Activated CD4-positive, alpha-beta T cell treated with anti-CD3 and anti-CD28 coated beads for 1 hour (primary cell): ENCODE measurements at places on chromosomes 5 and 9.

DNA sequence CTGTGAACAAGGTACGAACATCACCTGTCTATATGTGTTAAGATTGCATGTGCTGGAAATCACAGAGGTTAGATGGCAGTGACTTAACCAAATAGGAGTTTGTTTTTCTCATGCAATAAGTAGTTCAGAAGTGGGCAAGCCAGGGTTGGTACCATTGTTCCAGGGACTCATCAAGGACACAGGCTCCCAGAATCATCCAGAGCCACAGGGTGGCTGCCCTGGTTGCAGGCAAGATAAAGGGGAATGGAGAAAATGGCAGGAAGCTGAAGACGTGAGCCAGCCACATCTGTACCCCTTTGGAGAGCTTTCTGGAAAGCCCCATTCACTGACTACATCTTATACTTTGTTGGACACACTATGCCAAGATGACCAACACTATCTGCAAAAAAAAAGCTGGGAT is 126.0 kb upstream of the IL12B start:
- no peak for DNase-seq

GRCh38 chr9:110846215-110846614 is 177.6 kb downstream of the MUSK start:
- no peak for DNase-seq

- DNase-seq: no peak
Measured at GRCh38 chr5:10702911-10703491, 58.0 kb downstream of the DAP start.

DNA sequence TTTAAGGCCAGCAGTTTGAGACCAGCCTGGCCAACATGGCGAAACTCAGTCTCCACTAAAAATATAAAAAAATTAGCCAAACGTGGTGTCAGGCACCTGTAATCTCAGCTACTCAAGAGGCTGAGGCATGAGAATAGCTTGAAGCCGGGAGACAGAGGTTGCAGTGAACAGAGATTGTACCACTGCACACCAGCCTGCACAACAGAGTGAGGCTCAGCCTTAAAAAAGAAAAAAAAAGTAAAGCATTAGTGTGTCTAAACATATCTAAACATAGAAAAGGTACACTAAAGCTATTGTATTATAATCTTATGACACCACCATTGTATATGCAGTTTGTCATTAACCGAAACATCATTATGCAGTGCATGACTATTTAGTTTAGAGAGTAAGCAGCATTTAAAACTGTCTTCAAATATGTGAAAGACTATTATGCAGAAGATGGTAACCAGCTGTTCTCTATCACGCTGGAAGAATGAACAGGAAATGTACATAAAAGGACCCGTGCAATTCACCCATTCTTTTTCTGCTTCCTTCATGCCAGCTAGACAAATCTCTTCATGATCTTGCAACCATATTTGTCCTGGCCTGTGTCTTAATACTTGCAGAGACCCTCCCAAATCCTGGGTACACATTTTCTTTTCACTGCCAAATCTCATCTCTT is 58.6 kb downstream of the ITGA1 start:
- DNase-seq: no peak

DNA sequence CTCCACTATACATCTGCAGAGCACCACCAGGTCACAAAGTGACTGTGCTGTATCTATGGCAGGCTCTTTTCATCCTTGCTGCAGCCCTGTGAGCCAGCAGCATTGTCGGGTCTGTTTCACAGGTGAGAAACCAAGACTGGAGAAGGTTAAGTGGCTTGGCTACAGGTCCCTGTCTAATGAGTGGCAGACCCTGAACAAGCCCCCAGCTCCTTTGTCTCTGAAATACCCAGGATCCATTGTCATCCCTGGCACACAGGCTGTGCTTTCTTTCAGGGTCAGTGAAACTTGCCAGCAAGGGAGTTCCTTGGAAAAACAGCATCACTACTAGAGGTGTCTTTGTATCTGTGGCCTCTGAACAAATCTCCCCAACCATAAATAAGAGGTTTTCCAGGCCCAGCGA is 27.6 kb upstream of the CXCL14 start:
- DNase-seq: no peak

- no peak for DNase-seq
Measured at GRCh38 chr9:134053401-134053871, 14.4 kb downstream of the BRD3 start.
